ENCODE measurements at places on chromosomes 4 and X.

- no peak for DNase-seq
Measured at GRCh38 chr4:17646693-17647092, 32.3 kb downstream of the MED28 start.

GRCh38 chr4:129369361-129370010 lies 273.5 kb downstream of the C4orf33 start:
- no peak for DNase-seq

DNA sequence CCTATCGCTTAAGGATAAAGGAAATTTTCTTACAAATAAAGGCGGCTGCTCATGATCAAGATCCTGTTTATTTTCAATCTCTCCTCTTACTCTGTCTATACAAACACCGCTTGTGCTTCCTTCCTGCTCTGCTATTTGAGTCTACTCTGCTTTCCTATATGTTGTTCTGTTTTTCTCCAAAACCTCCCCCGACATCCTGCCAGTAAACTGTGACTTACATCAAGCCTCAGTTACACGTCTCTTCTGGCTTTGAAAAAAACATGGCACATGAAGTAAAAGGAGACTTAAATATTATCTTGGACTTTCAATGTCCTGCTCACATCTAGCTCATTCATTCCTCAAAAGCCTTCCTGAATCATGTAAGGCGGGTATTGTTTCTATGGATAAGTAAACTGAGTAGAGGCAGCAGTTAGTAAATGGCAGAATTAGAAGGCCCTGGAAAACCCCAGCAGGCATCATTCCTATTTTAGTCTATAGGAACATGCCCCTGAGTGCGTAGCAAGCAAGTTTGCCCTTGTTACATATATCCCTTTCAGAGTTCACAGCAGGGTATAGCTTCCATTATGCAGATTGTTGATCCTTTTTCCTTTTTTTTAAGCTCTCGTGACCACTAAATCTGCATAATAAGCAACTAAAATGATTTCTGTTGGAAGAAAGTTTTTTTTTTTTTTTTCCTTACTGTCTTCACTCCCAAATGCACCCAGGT lies 280.1 kb downstream of the RAPGEF2 start:
- no peak for DNase-seq

GRCh38 chrX:134472041-134472440 lies 12.1 kb downstream of the HPRT1 start:
- no peak for DNase-seq

DNA sequence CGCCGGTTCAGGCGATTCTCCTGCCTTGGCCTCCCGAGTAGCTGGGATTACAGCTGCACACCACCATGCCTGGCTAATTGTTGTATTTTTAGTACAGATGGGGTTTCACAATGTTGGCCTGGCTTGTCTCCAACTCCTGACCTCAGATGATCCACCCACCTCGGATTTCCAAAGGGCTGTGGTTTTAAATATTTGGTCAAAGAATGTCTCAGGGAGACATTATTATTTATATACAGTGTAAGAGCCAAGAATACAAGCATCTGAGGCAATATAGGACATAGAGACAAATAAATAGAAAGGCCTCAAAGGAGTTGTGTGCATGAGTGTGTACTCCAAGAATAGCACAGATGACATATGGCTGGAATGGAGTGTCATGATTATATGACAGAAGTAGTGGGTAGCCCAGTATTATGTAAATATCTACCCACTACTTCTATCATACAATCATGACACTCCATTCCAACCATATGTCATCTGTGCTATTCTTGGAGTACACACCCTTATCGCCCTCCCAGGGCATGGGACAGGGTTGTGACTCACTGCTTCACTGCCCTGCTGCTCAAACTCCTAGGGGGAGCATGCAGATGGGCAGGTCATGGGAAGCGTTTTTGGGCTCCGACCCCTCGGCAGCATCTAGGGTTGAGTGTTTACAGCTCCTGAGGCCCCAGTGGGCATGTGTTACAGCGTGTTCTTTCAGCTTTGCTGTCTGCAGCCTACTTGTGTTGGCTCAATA lies 1649.8 kb upstream of the PCDH10 start:
- no peak for DNase-seq

DNA sequence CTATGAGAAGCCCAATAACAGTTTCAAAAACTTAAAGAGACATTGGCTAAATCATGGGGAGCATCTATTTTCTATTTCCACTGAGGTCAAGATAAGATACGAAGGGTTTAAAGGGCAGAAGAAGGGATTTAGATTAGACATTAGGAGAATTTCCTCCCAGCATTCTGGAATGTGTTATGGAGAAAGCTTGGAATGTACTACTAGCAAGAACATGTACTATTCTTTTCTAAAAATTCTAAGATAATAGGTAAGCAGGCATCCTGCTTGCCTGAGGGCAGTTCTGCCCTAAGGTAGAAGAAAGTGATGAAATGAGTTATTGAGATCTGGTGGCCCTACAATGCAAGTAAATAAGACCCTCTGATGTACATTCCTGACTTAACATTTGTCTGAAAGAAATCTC lies 279.2 kb downstream of the NR3C2 start:
- no peak for DNase-seq

- no peak for DNase-seq
Measured at GRCh38 chr4:73612032-73612431, 8.2 kb downstream of the RASSF6 start.

GRCh38 chrX:150308532-150309157 lies 54.5 kb upstream of the MAMLD1 start:
- no peak for DNase-seq

GRCh38 chrX:122445466-122445865 lies 738.6 kb upstream of the GRIA3 start:
- no peak for DNase-seq

GRCh38 chrX:391717-392574 lies 5.2 kb upstream of the PPP2R3B start:
- DNase-seq = no peak

DNA sequence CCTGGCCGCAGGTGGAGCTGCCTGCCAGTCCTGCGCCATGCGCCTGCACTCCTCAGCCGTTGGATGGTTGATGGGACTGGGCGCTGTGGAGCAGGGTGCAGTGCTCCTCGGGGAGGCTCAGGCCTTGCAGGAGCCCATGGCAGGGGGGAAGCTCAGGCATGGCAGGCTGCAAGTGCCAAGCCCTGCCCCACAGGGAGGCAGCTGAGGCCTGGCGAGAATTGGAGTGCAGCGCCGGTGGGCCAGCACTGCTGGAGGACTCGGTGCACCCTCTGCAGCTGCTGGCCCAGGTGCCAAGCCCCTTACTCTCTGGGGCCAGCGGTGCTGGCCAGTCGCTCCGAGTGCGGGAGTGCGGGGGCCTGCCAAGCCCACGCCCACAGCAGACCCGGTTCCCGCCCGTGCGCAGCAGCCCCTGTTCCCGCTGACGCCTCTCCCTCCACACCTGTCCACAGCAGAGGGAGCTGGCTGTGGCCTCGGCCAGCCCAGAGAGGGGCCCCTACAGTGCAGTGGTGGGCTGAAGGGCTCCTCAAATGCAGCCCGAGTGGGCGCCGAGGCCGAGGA lies 275.9 kb upstream of the FRG1 start:
- no peak for DNase-seq

DNA sequence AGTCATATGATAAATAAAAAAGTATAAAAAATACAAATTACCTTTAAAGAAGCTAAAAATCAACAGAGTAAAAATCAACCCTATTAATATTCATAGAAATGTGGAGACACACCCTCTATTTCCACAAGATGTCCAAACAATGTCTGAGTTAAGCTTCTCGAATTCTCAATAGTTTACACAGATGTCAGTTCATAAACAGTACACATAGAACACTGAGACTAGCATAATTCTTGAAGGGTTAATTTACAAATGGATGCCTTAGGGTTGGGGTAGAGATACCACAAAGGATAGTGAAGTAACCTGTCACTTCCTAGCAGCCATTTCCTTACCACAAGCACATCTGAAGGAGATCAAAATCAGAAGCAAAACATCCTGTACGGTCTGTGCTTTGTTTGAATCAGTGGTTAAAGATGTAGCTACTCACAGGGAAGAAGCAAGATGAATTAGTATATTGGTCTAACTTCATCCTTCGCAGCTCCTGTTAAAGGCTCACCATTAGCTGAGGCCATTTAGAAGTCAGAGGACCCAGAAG lies 2393.9 kb downstream of the ARAP2 start:
- DNase-seq = no peak

GRCh38 chr4:64713256-64713840 lies 304.1 kb upstream of the TECRL start:
- DNase-seq = no peak

DNA sequence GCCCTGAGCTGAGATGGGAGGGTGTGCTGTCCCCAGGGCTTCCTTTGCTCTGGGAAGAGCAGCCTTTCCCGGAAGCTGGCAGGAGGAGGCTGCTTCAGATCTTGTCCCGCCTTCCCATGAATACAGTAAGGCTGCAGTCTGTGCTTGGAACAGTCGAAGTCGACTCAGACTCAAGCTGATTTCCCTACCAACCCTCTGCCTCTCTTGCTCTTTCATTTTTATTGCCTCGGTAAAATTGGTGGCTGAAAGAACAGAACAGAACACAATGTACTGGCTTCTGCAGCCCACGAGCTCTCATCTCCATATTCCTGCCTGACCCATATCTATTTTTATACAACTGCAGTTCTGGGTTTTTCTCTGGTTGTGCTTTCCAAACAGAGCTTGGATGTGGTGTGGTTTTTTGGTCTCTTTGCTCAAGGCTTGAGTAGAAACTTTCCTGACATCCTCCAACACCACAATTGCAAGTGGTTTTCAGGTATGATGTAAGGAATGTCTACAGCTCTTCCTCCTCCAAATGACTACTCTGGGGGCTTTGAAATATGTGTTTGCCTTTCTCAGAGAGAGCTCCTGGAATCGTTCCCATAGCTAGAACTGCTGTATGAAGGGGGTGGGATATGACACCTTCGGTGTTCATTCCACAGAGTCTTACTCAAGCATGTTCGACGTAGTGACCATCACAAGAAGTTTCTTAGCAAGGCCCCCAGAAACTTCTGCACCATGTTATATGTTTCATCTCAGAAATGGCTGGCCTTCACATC lies 61.3 kb downstream of the ENPP6 start:
- DNase-seq = no peak

- no peak for DNase-seq
Measured at GRCh38 chrX:46754036-46754435, 4.9 kb downstream of the SLC9A7 start.

DNA sequence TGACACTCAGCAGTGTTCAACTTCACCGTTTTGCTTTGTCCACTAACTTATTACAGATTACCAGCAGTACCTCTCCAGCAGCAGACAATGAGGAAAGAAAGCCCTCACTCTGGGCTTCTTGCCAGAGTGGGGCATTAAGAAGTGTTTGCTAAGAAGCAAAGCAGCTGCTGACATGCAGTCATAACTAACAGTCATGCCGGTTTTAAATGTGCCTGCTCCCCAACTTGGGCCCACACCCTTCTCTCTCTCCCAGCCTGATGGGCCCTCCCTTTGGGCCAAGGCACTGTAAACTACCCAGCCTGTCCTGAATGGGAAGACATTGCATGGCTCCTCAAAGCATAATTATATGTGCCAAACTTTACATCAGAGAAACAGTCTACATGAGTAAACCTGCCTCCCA lies 54.6 kb upstream of the HHIP start:
- no peak for DNase-seq

DNA sequence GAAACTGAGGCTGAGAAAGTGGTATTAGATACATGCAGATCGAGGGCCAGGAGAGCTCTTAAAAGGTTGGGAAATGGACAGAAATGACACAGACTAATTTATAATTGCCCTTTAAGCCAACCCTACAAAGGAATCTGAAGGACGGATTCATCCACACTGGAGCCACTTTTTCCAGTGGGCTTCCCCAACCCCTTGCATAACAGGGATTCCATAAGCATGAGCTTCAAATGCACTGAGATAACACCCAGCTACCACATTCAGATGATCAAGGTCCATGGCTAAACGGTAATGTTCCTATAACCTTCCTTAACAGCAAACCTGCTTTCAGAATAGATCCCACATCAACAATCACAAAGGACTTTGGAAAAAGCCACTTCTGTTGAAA lies 34.2 kb downstream of the PLAC1 start:
- no peak for DNase-seq

DNA sequence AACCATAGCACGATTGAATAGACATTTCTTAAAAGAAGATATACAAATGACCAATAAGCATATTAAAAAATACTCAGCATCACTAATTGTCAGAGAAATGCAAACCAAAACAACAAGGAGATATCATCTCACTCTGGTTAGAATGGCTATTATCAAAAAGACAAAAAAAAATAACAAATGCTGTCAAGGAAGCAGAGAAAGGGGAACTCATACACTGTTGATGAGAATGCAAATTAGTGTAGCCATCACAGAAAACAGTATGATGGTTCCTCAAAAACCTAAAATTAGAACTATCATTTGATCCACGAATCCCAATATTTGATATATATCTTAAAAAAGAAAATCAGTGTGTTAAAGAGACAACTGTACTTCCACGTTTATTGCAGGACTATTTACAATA lies 71.7 kb upstream of the BANK1 start:
- DNase-seq = no peak

GRCh38 chrX:54530357-54530900 lies 410 bp downstream of the GNL3L start:
- peak; percentile 6 for DNase-seq

- DNase-seq = no peak
Measured at GRCh38 chr4:182206266-182206665, 36.9 kb upstream of the TENM3 start.

GRCh38 chrX:20521222-20521621 lies 254.5 kb upstream of the RPS6KA3 start:
- DNase-seq = no peak

DNA sequence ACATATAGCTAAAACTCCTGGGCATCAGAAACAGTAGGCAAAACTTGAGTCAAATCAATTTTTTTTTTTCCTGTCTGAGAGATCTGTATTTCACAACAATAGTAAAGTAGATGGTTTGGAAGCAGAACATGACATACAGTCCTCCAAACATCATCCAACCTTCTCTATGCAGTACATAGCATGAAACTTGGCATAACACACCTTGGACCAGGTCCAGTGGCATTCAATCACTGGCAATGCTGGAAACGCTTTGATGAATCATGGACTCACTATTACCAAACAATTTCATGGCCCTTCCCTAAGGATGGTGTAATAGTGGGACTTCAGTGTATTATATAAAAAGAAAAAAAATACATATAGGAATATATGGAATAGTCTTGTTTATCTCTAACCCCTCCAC lies 154.6 kb downstream of the FMR1NB start:
- no peak for DNase-seq

DNA sequence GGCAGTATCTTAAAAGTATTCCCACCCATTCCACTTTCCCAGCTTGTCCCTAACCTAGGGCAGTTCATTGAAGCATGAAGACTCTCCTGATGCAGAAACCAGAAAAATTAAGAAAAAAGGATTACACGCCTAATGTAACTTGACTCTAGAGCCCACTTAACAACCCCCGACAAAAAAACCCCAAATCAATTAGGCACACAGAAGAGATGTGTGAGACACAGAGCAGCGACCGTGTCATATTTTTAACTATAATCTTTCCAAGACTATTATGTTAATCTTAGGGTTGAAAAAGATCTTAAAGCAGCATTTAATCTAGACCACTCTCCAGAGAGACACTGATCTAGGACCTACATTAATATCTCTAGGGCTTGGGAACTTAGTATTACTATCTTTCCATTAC lies 1.3 kb downstream of the YTHDC1 start:
- DNase-seq = no peak

- DNase-seq = no peak
Measured at GRCh38 chr4:16136827-16137226, 53.0 kb upstream of the PROM1 start.

All from stimulated activated CD8-positive, alpha-beta memory T cell treated with anti-CD3 and anti-CD28 coated beads, Interleukin-12 subunit alpha, Interleukin-12 subunit beta, amount 100 ng/mL, for 4 hours (primary cell).